ENCODE measurements at places on chromosomes 13 and 19.

GRCh38 chr13:77865622-77866021 lies 53.0 kb downstream of the EDNRB start:
- DNase-seq: no peak

DNA sequence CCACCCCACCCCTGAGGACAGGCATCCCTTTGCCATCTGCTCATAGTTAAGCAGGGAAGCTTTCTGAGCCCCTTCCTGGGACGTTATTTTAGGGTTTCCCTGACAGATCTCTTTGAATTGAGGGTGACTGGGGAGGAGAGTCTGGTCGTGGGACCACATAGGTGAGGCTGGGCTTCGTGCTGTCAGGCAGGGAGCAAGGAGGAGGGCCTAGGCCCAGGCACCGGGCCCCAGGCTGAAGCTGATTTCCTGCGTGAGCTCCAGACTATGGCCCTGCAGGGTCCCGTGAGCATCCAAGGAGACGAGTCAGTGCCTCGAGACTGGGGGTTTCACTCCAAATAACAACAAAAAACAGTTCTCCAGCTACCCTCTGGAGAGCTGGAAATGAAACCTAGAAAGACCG lies 60.4 kb downstream of the MYO9B start:
- DNase-seq: no peak

DNA sequence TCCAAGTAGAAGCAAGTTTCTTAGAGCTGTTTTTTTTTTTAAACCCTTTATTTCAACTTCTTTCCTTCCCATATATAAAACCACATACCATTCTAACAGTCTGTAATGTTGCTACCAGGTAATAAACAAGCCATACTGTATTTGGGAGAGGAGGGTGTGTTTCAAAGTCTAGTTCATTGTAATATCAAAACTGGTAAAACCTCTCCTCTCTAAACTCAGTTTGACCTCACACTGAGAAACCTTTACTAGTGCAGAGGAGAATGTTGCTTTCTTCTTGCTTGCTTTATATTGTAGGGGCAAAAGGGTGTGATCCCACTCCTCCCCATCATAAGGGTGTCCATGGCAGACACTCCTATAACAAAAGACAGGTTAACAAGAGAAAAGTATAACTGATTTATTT lies 155.1 kb downstream of the GGACT start:
- DNase-seq: no peak

DNA sequence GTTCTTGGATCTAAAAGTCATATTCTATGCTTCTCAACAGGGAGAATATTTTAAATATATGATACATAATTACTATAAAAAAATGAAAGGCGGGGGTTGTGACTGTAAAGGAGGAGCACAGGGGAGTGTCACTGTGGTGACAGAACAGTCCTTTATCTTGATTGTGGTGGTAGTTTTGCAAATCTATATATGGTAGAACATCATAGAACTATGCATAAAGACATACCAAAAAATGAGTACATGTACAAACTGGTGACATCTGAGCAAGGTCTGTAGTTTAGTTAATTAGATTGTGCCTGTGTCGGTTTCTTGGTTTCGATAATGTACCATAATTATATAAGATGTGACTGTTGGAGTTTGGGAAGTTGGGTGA lies 38.7 kb upstream of the GARRE1 start:
- no peak for DNase-seq

- DNase-seq: no peak
Observed at GRCh38 chr13:59144700-59145099, 1019.0 kb downstream of the DIAPH3 start.

DNA sequence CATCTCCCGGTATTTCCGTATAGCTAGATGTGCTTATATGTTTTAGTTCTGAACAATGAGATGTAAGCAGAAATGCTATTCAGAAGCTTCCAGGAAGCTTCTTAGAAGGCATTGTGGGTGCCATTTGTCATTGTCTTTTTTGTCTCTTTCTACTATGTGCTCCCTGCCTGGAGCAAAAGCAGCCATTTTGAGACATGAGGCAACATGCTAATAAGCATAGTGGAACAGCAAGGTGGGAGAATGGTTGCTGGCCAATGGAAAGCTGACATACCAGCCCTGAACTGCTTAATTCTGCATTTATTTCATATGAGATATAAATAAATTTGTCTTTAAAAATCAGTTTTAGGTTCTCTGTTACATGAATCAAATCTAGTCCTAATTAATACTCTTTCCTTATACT lies 299.7 kb downstream of the LMO7 start:
- no peak for DNase-seq
